Activated CD4-positive, alpha-beta T cell treated with anti-CD3 and anti-CD28 coated beads, Interleukin-2, amount 50 U/mL, for 48 hours (primary cell): ENCODE measurements at places on chromosomes 7 and 10.

GRCh38 chr10:26430641-26431163 lies 7.4 kb upstream of the APBB1IP start:
- DNase-seq: no peak

DNA sequence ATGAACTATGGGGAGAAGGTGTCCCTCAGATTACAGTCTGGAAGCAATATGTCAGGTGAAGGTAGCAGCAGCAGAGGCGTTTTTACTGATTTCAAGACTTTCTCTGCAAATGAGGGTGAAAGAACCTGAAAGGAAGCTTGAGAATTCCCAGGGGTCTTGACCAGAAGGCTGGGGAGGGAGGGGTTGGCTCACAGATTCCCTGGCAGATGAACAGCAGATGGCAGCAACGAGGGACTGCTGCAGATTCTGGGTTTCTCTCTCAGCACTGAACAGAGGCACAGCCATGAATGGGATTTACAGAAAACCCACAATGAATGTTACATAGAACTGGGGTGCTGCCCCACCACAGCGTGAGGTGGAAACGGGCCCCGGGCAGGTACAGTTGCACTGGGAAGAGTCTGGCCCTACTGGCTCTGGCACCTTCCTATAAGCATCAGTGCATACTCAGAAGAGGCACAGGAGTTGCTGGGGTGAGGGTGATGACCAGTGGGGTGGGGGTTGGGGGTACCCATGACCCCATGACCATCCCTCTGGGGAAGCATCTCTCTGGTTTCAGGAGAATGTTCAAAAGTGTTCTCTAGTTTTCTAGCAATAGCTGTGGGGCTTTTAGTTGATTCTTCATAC lies 317.8 kb downstream of the SH2D4B start:
- no peak for DNase-seq

DNA sequence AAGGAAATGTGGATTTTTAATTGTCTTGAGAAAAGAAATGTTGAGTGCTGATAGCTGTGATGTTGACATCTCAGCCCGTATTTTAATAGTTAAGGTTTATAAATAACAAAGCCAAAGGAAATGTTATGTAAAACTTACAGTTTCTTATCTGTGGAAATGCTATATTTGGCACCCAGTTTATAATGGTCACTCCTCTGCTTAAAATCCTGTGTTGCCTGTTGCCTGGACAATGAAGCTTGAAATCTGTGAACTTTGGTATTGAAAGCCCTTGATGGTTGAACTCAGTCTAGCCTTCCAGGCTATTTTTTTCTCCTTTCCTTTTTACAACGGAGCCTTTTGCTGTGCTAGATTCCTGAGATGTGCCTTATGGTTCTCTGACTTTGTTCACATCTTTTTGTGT lies 46.5 kb downstream of the MCU start:
- no peak for DNase-seq

DNA sequence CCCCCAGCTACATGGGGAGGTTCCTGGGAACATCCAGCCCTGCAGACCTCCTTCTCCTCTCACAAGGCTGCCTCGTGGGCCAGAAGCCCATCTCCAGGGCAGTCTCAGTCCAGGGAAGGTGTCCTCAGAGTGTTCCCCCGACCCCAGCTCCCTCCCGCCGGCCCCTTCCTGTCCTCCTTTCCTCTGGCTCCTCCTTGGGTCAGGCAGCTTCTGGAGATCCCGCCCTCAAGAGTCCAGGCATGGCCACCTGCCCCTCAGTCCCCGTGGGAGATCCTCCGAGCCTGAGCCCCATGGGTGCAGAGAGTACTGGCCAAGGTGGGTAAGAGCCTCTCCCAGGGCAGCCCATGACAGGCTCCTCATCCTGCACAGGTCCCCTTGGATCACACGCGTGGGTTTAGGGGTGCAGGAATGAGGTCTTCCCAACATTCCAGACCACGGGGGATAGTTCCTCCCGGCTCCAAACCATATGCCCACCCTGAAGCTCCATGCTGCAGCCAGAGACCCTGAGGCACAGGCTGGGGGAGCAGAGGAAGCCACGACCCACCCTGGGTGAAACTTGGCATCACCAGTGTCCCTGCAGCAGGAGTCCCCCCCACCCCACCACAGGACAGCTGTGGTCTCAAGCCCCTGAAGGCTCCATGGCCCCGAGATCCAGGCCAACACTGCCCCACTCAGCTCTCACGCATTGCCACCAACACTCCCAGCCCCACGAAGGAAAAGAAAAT lies 65.5 kb downstream of the OAT start:
- no peak for DNase-seq

- DNase-seq: no peak
Observed at GRCh38 chr10:77648472-77648871, 10.9 kb upstream of the KCNMA1 start.

DNA sequence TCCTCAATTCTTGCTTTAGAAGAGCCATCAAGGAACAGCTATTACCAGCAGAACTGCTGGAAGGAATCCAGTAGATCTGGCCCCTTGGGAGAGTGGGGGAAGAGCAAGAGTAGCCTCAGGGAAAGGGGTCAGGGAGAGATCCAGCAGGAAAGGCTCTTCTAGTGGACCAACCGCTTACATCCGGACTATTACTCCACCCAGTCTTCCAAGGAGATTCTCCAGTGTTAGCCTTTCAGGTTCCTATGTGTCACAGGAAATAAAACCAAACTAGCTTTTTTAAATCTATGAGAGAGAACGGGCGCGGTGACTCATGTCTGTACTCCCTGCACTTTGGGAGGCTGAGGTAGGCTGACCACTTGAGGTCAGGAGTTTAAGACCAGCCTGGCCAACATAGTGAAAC lies 34.3 kb downstream of the TET1 start:
- no peak for DNase-seq

DNA sequence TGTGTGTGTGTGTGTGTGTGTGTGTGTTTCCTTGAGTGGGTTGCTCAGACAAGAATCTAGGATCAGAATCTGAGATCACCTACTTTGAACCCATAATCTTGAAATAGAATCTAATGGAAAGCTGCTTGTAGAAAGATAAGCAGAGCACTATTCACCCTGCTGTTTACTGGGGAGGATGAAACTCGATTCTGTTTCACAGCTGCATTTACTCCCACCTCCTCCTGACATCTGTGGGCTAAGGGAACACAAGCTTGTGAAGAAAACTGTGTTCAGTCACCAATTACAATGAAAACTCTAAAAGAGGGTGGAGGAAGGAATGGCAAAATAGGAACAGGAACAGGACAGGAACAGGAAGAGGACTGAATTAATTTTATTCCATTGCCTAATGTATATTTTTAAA lies 269.5 kb downstream of the TSPAN12 start:
- DNase-seq: no peak

- no peak for DNase-seq
Observed at GRCh38 chr7:25672496-25672895, 444.2 kb upstream of the NPVF start.

GRCh38 chr10:99234041-99234790 lies 1.4 kb downstream of the HPSE2 start:
- peak; percentile 53 for DNase-seq

DNA sequence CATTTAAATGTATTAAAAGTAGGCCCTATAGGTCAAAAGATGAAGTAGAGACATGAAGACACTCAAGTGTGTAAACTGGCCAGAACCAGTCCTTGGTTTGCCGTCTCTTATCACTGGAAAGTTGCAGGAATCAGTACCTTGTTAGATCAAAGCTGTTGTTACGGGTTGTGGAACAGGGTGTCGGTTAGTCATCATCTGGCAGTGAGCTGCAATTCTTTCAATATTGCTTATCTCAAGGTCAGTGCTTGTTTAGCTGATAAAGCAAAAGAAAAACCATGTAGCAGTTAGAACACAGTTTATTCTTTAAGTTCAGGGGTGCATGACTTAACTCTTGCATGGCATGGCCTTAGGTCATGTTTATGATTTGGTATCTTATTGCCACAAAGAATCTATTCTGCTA lies 10.0 kb upstream of the SLC13A1 start:
- no peak for DNase-seq

- DNase-seq: no peak
Observed at GRCh38 chr7:27198871-27199801, 755 bp downstream of the HOXA13 start.

GRCh38 chr7:105934572-105935185 lies 28.4 kb upstream of the CDHR3 start:
- DNase-seq: no peak

DNA sequence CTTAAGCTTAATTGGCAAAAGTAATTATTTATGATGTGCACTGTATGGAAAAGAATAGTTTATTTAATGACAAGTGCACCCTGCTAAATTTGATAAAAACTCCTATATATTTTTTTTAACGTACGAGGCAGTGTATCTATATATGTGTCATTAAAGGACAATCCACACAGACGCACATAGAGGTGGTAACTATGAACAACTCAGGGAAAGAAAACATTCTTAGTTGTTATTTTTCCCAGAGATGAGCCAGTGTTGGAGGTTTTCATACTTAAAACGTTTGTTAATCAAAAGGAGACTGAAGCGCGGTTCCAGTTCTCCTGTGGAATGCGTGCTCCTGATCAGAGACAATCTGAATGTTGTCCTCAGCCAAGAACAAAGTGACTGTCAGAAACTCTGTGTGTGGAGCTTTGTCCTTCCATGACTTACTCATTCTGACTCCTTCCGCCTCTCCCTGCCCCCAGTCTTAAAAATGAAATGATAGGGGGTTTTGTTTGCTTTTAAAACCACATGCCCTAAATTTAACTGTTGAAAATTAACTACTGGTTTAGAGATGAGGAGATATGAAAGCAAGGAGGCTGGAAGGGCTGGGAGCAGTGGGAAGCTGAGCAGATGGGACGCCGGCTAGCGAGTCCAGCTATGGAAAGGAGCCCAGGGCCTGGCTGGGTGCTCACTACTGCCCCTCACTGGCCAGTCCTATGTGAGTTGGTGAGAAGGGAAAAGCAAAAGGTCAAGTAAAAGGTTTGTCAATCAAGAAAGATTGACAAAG lies 99.6 kb downstream of the SVIL start:
- DNase-seq: no peak

DNA sequence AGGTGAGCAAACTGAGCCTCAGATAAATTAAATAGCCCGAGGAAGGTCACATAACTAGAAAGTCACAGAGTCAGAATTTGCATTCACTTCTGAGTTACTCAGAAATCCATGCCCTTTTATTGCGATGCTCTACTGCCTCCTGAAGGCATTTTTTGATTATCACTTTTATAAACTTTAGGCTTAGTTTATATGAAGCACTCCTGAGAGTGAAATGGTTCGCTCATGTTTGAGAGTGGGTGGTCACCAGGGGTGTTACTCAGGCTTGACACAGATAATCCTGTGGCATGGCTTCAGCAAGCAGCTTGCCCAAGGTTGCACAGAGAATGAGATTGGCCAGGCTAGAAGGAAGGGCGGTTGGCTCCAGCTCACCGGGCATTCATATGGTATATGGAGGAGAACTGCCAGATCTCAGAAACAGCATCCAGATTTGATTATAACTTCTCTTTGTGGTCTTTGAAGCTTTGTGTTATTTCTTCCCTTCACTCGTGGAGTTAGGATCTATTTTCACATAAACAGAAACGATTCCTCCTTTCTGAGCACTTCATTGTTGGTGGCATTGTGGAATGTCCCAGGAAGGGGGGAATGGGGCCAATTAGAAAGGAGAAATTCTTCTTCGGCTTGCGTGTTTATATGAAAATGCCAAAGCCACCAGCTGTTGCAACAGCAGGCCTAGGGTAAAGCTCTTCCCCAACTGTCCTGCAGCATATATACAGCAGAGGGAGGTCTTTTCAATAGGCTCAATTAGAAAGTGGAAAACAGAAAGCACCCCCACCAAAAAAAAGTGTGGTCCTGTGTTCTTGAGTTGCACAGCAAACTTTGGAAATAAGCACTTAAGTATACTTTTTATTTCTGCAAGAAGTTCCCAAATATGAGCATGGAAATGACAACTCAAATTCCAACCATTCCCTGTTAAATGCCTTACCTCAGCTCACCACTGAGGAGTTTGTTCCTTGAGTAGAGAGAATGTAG lies 628.8 kb downstream of the SUGCT start:
- DNase-seq: no peak

- no peak for DNase-seq
Observed at GRCh38 chr10:89431977-89432376, 17.6 kb downstream of the IFIT5 start.

GRCh38 chr7:143901332-143901667 lies 676 bp downstream of the TCAF1 start:
- DNase-seq: no peak
